ENCODE measurements at places on chromosomes 5 and 9.
A peak's percentile ranks its signal among the peaks of the same experiment; 100 is the strongest.

GRCh38 chr5:130762031-130762430, 403.0 kb downstream of the HINT1 start:
- no peaks in the 10 kb centered on the region for H3K36me3 ChIP-seq
- H3K4me1 ChIP-seq, result no peaks in the 10 kb centered on the region
- no peak overlapping the region for H3K27ac ChIP-seq

DNA sequence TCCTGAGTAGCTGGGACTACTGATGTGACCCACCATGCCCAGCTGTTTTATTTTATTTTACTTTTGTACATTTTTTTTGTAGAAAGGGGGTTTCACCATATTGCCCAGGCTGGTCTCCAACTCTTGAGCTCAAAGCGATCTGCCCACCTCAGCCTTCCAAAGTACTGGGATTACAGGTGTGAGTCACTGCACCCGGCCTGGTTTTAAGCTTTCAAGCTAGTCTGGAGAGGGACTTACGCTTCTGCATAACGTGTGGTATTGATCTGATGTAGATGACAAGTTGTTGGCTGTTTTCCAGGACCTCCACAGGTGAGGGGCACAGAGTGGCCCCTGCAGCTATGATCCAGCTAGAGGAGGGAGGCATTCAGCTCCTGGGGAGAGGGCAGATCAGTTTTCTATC, 6.8 kb upstream of the CCL21 start:
- peaks cover 17% of the 10 kb centered on the region for H3K27me3 ChIP-seq
- no peaks in the 10 kb centered on the region for H3K36me3 ChIP-seq
- no peak overlapping the region for H3K27ac ChIP-seq
- no peak overlapping the region for H3K4me3 ChIP-seq

DNA sequence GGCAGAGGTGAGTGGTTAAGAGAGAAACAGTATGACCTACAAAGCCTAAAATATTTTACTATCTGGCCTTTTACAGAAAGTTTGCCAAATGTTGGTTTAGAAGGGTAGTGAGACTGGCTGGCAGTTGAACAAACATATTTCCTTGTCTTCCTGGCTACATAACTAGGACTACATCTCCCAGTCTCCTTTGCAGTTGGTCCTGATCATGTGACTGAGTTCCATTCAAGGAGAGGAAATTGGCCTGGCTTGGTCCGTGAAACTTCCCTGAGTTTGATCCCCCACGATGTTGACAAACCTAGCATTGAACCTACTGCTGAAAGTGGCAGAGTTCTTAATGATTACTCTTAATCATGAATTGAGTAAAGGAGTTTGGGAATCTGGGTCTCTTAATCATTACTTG, 280.8 kb downstream of the SLIT3 start:
- no peaks in the 10 kb centered on the region for H3K36me3 ChIP-seq
- no peaks in the 10 kb centered on the region for H3K4me1 ChIP-seq

GRCh38 chr5:133777951-133778350, 165.6 kb upstream of the FSTL4 start:
- H3K4me3 ChIP-seq, result no peak overlapping the region
- no peak overlapping the region for H3K27ac ChIP-seq
- H3K27me3 ChIP-seq, result peaks cover 8% of the 10 kb centered on the region
- no peaks in the 10 kb centered on the region for H3K4me1 ChIP-seq

GRCh38 chr5:10463566-10463965, 21.9 kb downstream of the ROPN1L start:
- peaks cover 10% of the 10 kb centered on the region for H3K4me1 ChIP-seq
- DNase-seq, result no peak
- H3K36me3 ChIP-seq, result no peaks in the 10 kb centered on the region
- no peak overlapping the region for H3K4me3 ChIP-seq

- no peak for DNase-seq
- H3K36me3 ChIP-seq, result no peaks in the 10 kb centered on the region
- H3K27me3 ChIP-seq, result peaks cover 6% of the 10 kb centered on the region
- no peak overlapping the region for H3K27ac ChIP-seq
- H3K4me3 ChIP-seq, result no peak overlapping the region
These were observed 205.9 kb downstream of the NSG2 start for GRCh38 chr5:174251305-174252000.

GRCh38 chr5:143133721-143134120, 269.8 kb downstream of the NR3C1 start:
- no peak for DNase-seq
- no peak overlapping the region for H3K4me3 ChIP-seq
- H3K27ac ChIP-seq, result no peak overlapping the region
- no peaks in the 10 kb centered on the region for H3K27me3 ChIP-seq
- peaks cover 7% of the 10 kb centered on the region for H3K4me1 ChIP-seq

- H3K4me1 ChIP-seq, result no peaks in the 10 kb centered on the region
- H3K27me3 ChIP-seq, result peaks cover 70% of the 10 kb centered on the region
- no peak overlapping the region for H3K27ac ChIP-seq
- no peaks in the 10 kb centered on the region for H3K36me3 ChIP-seq
These were observed 31.5 kb downstream of the PAX5 start for GRCh38 chr9:37002413-37003217.

DNA sequence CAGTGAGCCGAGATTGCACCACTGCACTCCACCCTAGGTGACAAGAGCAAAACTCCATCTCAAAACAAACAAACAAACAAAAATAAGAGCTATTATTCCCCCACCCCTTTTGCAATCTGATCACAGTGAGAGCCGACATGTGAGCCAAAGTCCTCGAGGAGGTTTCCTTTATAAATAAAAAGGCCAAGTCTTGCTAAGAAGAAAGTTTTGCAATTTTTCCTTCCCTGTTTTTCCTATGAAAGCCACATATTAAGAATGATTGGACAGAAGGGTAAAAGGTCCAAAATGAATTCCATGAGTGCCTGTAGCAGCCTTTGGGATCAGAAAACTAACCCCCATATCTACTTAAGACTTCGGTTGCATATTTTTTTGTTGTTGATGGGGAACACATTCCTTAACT, 179.7 kb downstream of the TSSK1B start:
- H3K27me3 ChIP-seq, result peaks cover 11% of the 10 kb centered on the region
- H3K4me1 ChIP-seq, result no peaks in the 10 kb centered on the region
- H3K27ac ChIP-seq, result no peak overlapping the region

DNA sequence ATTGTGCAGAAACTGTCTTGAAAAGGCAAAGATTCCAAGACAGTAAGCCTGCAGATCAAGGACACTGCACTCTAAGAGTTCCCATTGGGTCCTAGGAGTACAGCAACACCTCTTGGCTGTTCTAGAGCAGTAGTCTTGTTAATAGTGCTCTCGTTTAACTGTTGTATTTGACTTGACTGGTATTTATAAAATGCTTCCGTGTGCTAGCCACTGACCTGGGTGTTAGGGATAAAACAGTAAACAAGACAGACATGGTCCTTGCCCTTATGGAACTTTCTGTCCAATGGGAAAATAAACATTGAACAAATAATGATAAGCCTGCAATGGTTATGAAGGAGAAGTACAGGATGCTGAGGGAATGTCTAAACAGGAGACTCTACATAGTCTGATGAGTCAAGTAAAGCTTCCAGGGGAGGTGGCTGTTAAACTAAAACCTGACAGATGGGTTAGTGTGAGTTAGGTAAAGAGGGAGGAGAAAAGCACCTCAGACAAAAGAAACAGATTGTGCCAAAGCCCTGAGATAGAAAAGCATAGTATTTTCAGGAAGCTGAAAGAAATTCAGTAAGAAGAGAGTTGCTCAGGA, 33.3 kb downstream of the TDRD7 start:
- H3K36me3 ChIP-seq, result no peaks in the 10 kb centered on the region
- DNase-seq, result no peak
- H3K27me3 ChIP-seq, result no peaks in the 10 kb centered on the region

DNA sequence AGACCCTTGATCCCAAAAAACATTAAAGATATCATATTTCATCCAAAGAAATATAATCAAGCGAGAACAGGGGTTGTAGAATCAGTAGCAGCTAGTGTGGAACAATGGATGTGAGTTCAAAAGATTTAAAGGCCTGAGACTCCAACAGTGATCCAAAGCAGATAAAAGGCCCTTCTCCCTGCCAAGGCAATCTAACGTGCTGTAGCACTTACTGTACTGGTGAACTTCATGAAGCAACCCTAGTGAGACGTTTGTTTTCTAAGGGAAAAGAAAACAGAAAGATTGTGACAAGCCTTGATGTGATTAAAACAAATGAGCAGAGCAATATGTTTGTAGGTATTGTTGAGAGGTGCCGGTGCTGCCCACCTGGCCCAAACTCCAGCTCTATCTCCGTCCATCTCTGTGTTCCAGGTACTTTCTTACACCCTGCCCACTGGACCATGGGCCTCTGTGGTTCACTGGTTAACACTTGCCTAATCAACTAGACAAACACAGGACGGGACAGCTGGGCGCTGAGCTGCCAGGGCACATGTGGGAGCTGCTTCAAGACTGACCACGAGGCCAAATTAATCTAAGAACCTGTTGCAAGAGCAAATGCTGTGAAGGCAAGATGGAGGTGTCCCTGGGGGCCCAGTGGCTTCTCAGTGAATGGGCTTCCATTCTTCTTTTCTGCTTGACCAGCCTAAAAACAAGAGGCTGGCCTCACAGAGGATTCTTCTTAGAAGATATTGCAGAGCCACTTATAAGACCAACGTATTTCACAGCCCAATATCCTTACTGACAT, 265.5 kb downstream of the CWC27 start:
- H3K27me3 ChIP-seq, result no peaks in the 10 kb centered on the region
- DNase-seq, result no peak
- no peak overlapping the region for H3K27ac ChIP-seq
- H3K36me3 ChIP-seq, result no peaks in the 10 kb centered on the region
- peaks cover 27% of the 10 kb centered on the region for H3K4me1 ChIP-seq

- no peak overlapping the region for H3K4me3 ChIP-seq
- no peak overlapping the region for H3K27ac ChIP-seq
- no peaks in the 10 kb centered on the region for H3K27me3 ChIP-seq
- no peak for DNase-seq
These were observed 50.1 kb downstream of the GALNT10 start for GRCh38 chr5:154240595-154240994.

- H3K27me3 ChIP-seq, result peaks cover 82% of the 10 kb centered on the region
- no peaks in the 10 kb centered on the region for H3K36me3 ChIP-seq
- H3K27ac ChIP-seq, result no peak overlapping the region
- H3K4me3 ChIP-seq, result no peak overlapping the region
These were observed 3.5 kb downstream of the PIP5K1B start for GRCh38 chr9:68708513-68708912.

DNA sequence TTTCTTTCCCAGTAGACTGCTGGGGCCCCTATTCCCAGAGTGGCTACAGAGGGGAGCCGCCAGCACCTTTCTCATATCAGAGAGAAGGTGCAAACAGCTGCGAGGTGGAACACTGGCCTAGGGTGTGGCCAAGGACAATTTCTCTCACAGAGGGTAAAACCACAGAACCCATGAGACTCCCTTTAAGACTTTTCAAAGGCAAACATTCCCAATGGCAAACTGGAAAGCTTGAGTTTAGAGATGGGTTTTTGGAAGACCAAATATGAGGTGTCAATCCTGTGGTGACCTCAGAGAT, 335.1 kb upstream of the PIK3R1 start:
- H3K27me3 ChIP-seq, result peaks cover 7% of the 10 kb centered on the region
- no peak overlapping the region for H3K27ac ChIP-seq
- H3K4me1 ChIP-seq, result no peaks in the 10 kb centered on the region
- H3K4me3 ChIP-seq, result no peak overlapping the region
- no peaks in the 10 kb centered on the region for H3K36me3 ChIP-seq

- no peaks in the 10 kb centered on the region for H3K27me3 ChIP-seq
- peaks cover 40% of the 10 kb centered on the region for H3K36me3 ChIP-seq
These were observed 9.2 kb upstream of the IL7R start for GRCh38 chr5:35847491-35847890.

DNA sequence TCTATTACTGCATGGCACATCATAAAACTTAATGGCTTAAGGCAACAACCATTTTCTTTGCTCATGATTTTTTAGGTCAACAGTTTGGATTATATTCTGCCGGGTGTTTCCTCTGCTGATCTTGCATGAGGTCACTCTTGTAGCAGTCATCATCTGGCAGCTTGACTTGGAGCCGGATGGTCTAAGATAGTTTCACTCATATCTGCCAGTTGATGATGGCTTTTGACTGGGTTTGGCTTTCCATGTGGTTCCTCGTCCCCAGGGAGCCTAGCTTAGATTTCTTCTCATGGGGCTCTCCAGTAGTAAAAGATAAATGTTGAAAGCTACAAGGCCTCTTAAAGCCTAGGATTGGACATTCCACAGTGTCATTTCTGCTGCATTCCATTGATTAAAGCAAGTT, 27.4 kb downstream of the LNPEP start:
- peak; percentile 37 for DNase-seq
- H3K4me1 ChIP-seq, result peaks cover 84% of the 10 kb centered on the region
- H3K36me3 ChIP-seq, result peaks cover 7% of the 10 kb centered on the region
- peak overlapping the region; percentile 72 for H3K4me3 ChIP-seq

GRCh38 chr5:158715592-158715991, 384.1 kb downstream of the EBF1 start:
- DNase-seq, result no peak
- H3K27me3 ChIP-seq, result peaks cover 6% of the 10 kb centered on the region
- H3K4me1 ChIP-seq, result no peaks in the 10 kb centered on the region
- no peak overlapping the region for H3K27ac ChIP-seq

DNA sequence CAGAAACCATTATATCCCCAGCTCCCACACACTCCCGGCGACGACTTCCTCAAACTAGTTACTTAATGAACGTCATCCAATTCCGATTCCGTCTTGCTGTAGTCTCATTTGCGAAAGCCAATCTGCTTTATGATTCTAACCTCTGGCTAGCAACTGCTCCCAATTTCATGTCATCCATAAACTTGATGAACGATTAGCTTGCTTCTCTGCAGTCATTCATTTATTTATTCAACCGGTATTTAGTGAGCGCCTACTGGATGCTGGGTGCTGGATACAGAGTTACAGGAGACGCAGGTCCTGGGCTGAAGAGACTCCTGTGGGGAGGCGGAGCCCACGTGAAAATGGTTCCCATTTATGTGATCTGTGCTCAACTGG, 46.2 kb downstream of the TSPAN17 start:
- H3K27me3 ChIP-seq, result peaks cover 79% of the 10 kb centered on the region
- H3K4me1 ChIP-seq, result no peaks in the 10 kb centered on the region
- H3K27ac ChIP-seq, result no peak overlapping the region

GRCh38 chr9:114107286-114108001, 8.4 kb upstream of the KIF12 start:
- H3K27ac ChIP-seq, result no peak overlapping the region
- DNase-seq, result no peak
- H3K36me3 ChIP-seq, result no peaks in the 10 kb centered on the region
- H3K27me3 ChIP-seq, result peaks cover 11% of the 10 kb centered on the region
- no peaks in the 10 kb centered on the region for H3K4me1 ChIP-seq
- no peak overlapping the region for H3K4me3 ChIP-seq

- no peaks in the 10 kb centered on the region for H3K36me3 ChIP-seq
- no peak overlapping the region for H3K4me3 ChIP-seq
- no peaks in the 10 kb centered on the region for H3K27me3 ChIP-seq
- no peak for DNase-seq
- H3K4me1 ChIP-seq, result peaks cover 7% of the 10 kb centered on the region
These were observed 55.6 kb downstream of the FANCC start for GRCh38 chr9:95261890-95262289.

DNA sequence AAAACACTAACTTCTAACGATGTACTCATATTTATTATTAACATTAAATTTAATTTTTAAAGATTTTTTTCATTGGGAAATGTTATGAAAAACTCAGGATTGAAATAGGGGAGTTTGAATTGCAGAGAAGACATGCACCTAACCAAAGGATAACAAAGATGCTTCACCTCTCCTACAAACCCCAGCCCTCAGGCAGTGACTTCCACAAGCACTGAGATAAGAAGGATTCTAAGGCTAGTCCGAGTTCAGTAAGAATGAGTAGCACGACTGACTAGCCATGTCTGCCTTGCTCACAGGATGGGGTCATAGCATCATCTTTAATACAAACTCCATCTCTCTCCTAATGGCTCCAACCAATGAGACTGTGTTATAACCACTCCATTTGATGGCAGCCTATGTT, 7.1 kb upstream of the OR5C1 start:
- H3K36me3 ChIP-seq, result no peaks in the 10 kb centered on the region
- no peaks in the 10 kb centered on the region for H3K4me1 ChIP-seq
- no peak overlapping the region for H3K4me3 ChIP-seq

- no peak overlapping the region for H3K4me3 ChIP-seq
- no peak for DNase-seq
- H3K4me1 ChIP-seq, result no peaks in the 10 kb centered on the region
- H3K36me3 ChIP-seq, result no peaks in the 10 kb centered on the region
- no peak overlapping the region for H3K27ac ChIP-seq
- peaks cover 6% of the 10 kb centered on the region for H3K27me3 ChIP-seq
These were observed 66.7 kb upstream of the ADRA1B start for GRCh38 chr5:159849437-159850083.
